ENCODE measurements at places on chromosomes 4 and X. TPM values are rescaled to one million over a fixed set of nuclear protein-coding genes. Genes with fewer than 3 reads are reported as not detected.

GRCh38 chr4:3349116-3349515, 56.3 kb downstream of the RGS12 start:
- H3K27ac ChIP-seq: no peak overlapping the region
- no peak for DNase-seq
- H3K36me3 ChIP-seq: no peaks in the 10 kb centered on the region
- no peaks in the 10 kb centered on the region for H3K4me1 ChIP-seq

- no peak overlapping the region for H3K27ac ChIP-seq
- no peaks in the 10 kb centered on the region for H3K27me3 ChIP-seq
- no peak overlapping the region for H3K4me3 ChIP-seq
- H3K4me1 ChIP-seq: no peaks in the 10 kb centered on the region
- H3K36me3 ChIP-seq: no peaks in the 10 kb centered on the region
These were observed 154.3 kb upstream of the EDNRA start for GRCh38 chr4:147326591-147326990.

DNA sequence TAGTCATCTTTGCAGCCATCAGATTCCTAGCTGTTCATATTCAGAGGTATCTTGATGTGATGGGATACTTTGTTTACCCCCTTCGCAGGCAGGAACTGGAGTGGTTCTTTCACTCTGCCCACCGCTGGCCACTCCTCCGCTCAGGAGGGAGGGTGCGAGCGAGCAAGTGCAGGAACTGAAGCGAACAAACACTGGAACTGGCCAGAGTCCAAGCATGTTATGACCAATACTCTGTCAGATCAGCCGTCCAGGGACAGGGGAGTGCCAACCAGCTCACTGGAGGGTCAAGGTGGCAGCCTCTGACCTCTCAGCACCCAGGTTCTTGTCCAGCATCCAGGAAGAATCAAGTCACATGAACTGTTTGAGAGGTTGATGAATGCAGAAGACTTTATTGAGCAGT, 18.0 kb upstream of the MANBA start:
- DNase-seq: peak; percentile 8
- H3K36me3 ChIP-seq: no peaks in the 10 kb centered on the region
- no peaks in the 10 kb centered on the region for H3K27me3 ChIP-seq
- no peak overlapping the region for H3K27ac ChIP-seq

GRCh38 chr4:89158884-89159503, 47.7 kb downstream of the TIGD2 start:
- no peaks in the 10 kb centered on the region for H3K36me3 ChIP-seq
- no peak overlapping the region for H3K4me3 ChIP-seq
- no peaks in the 10 kb centered on the region for H3K27me3 ChIP-seq
- H3K27ac ChIP-seq: no peak overlapping the region
- no peaks in the 10 kb centered on the region for H3K4me1 ChIP-seq
- DNase-seq: peak; percentile 22

GRCh38 chr4:52982255-52982945, 120.3 kb downstream of the RASL11B start:
- no peaks in the 10 kb centered on the region for H3K27me3 ChIP-seq
- no peak overlapping the region for H3K4me3 ChIP-seq
- H3K27ac ChIP-seq: no peak overlapping the region
- no peaks in the 10 kb centered on the region for H3K36me3 ChIP-seq
- no peaks in the 10 kb centered on the region for H3K4me1 ChIP-seq

DNA sequence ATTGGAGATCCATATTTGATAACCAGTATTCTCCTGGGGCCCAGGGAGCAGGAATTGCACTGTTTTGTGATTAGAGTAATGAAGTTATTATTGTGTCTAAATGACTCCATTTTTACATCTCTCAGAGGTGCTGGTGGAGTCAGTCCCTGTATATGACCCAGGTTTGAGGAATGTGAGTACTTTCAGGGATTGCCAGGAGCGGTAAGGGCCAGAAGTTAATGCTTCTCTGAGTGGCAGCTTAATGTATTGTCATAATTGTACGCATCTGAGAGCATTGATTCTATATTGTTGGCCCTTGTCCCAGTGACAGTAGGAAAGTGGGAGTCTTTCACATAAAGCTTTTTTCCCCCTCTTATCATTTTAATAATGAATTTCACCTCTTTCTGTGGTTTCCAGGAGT, 146.2 kb downstream of the GATB start:
- H3K27me3 ChIP-seq: no peaks in the 10 kb centered on the region
- H3K36me3 ChIP-seq: no peaks in the 10 kb centered on the region
- no peak overlapping the region for H3K27ac ChIP-seq
- no peak overlapping the region for H3K4me3 ChIP-seq

- no peaks in the 10 kb centered on the region for H3K27me3 ChIP-seq
- no peak for DNase-seq
- no peak overlapping the region for H3K27ac ChIP-seq
- H3K36me3 ChIP-seq: no peaks in the 10 kb centered on the region
These were observed 260.5 kb upstream of the DDX53 start for GRCh38 chrX:22739276-22739675.

- H3K36me3 ChIP-seq: no peaks in the 10 kb centered on the region
- no peak overlapping the region for H3K27ac ChIP-seq
- no peaks in the 10 kb centered on the region for H3K4me1 ChIP-seq
- H3K27me3 ChIP-seq: no peaks in the 10 kb centered on the region
- no peak overlapping the region for H3K4me3 ChIP-seq
- peak; percentile 21 for DNase-seq
These were observed 23.5 kb upstream of the PAPSS1 start for GRCh38 chr4:107743532-107743931.

DNA sequence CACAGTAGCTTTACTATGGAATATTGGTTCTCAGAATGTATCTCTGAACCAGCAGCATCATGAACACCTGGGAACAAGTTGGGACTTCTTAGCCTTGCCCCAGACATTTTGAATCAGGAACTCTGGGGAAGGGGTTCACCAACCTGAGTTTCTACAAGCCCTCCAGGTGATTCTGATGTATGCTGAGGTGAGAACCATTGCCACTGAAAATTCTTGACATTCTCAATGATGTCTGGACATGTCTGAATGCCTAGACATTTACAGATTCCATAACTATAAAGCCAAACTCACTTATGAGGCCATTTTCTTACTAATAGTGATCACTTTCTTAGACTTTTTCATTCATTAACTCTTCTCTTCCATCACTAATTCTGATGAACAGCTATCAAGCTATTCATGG, 389.4 kb upstream of the FTHL17 start:
- no peak overlapping the region for H3K4me3 ChIP-seq
- H3K4me1 ChIP-seq: no peaks in the 10 kb centered on the region
- DNase-seq: no peak
- no peaks in the 10 kb centered on the region for H3K36me3 ChIP-seq
- no peak overlapping the region for H3K27ac ChIP-seq

- no peak for DNase-seq
- H3K36me3 ChIP-seq: no peaks in the 10 kb centered on the region
- no peak overlapping the region for H3K27ac ChIP-seq
- no peak overlapping the region for H3K4me3 ChIP-seq
These were observed 82.1 kb downstream of the ALPK1 start for GRCh38 chr4:112379306-112379705.

DNA sequence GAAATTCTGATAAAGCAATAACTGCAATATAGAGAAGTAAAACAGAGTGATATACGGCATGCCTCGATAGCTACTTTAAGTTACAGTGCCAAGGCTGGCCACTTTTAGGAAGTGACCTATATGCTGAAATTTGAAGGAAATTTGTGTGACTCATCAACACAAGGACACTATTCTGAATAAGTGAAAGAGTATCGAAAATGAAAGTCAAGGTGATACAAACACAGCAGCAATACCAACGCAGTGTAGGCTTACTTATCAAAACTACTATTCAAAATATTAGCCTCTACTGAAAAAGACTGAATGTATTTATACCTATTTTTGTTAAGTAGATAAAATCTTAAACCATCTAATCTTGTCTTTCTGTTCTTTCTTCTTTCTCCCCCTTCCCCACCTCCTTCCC, 459.9 kb upstream of the GNPDA2 start:
- H3K4me3 ChIP-seq: no peak overlapping the region
- no peaks in the 10 kb centered on the region for H3K36me3 ChIP-seq
- no peaks in the 10 kb centered on the region for H3K4me1 ChIP-seq
- no peaks in the 10 kb centered on the region for H3K27me3 ChIP-seq

MAGEA12 gene
- 76.2 TPM for total RNA-seq

AASDH gene
- 9.3 TPM for total RNA-seq

GRCh38 chr4:7361280-7361895, 73.3 kb downstream of the PSAPL1 start:
- no peak overlapping the region for H3K4me3 ChIP-seq
- no peaks in the 10 kb centered on the region for H3K36me3 ChIP-seq
- H3K27ac ChIP-seq: no peak overlapping the region
- no peaks in the 10 kb centered on the region for H3K4me1 ChIP-seq

DNA sequence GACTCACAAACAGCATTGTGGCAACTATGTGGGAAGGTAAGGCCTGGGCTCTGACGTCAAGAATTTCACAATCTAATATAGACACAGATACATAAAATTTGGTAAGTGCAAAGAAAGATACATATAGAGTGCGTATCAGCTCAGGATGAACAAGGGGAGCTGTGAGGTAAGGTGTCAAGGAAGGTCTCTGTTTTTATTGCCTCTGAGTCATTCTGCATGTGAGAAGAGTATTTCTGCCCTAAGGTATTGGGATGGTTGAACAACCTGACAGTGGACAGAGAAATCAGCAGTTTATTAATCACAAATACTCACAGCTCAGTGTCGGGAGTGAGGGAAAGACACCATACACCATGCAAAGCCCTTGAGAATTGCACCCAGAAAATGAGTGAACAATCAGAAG, 89.8 kb downstream of the COMMD8 start:
- H3K4me3 ChIP-seq: no peak overlapping the region
- H3K27ac ChIP-seq: no peak overlapping the region
- DNase-seq: no peak
- H3K4me1 ChIP-seq: peaks cover 7% of the 10 kb centered on the region
- no peaks in the 10 kb centered on the region for H3K27me3 ChIP-seq

DNA sequence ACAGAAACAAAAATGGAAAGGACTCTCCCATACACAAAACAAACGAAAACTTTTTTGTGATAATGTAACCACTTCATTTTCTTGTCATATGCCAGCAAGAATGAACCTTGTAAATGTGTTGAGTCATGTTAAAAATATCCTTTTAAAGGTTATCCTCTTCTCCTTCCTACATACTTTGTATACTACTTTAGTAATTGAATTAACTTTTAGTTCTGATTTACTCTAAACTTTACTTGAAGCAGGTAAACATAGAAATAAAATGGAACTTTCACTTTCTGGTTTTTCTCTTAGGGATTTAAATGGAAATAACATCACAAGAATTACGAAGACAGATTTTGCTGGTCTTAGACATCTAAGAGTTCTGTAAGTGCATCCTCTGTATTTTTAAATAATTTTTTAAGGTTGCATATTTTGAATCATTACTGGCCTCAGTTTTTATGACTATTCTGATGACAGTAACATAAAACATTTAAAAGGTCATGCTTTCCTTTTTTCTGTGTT, 4.7 kb downstream of the SLIT2 start:
- H3K36me3 ChIP-seq: no peaks in the 10 kb centered on the region
- no peak for DNase-seq
- peaks cover 7% of the 10 kb centered on the region for H3K4me1 ChIP-seq

SORBS2 gene
- 1.1 TPM for total RNA-seq

DNA sequence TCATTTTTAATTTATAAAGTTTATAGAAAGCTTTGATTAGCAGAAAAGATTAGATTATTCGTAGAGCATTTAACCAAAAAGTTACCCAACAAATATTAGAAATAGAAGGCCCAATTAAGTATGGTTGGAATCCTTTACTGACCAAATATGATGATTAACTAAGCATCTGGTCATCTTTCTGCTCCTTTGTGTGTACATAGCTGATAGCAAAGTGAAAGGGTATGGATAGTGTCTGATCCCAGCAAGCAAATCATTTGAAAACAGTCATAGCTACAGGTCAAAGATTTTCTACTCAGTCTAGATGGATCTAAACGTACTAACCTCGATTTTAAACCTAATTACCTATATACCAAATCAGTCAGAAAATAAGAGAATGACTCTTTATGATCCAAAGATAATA, 7.3 kb upstream of the MAB21L2 start:
- H3K4me3 ChIP-seq: no peak overlapping the region
- H3K36me3 ChIP-seq: peaks cover 4% of the 10 kb centered on the region
- DNase-seq: no peak
- H3K27me3 ChIP-seq: no peaks in the 10 kb centered on the region
- H3K27ac ChIP-seq: peak overlapping the region; percentile 91
- H3K4me1 ChIP-seq: peaks cover 51% of the 10 kb centered on the region

HSFX4 gene
- total RNA-seq: not detected

DNA sequence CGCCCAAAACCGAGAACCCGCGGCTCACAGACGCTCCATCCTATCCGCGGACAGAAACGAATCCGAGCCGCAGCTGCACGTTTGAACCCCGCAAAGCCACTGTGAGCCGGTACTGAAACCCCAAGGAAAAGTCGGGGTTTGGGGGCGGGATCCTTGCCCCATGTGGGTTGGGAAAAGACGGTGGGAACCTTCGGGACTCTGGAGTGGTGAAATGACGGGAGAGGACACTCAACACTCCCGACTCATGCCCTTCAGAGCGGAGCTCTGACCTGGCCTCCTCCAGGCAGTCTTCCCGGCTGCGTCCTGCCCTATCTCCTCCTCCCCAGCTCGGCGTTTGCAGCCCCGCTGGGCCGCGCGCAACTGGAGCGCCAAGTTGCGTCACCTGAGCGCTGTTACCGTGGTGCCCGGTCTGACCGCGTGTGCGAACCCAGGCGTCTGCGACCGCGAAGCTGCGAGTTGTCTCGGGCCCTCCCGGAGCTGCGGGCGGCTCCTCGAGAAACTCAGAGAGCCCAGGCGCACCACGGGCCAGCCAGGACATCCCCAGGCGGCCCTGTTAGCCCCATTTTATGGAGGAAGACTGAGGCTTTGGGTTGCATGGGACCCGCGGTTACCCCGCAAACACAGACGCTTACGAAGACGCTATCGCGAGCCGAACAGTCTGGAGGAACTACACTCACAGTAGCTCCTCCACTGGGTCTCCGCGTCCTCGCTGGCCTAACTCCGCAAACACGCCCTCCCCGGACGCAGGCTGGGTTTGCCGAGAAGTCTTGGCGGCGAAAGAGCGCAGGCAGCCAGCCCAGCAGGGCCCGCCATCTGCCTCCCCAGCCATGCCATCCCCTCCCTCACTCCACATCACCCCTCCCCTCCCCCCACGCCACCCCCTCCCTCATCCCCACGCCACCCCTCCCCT, 20.3 kb upstream of the HMX1 start:
- DNase-seq: no peak
- H3K36me3 ChIP-seq: no peaks in the 10 kb centered on the region
- no peak overlapping the region for H3K27ac ChIP-seq
- no peaks in the 10 kb centered on the region for H3K27me3 ChIP-seq
- H3K4me3 ChIP-seq: no peak overlapping the region

DNA sequence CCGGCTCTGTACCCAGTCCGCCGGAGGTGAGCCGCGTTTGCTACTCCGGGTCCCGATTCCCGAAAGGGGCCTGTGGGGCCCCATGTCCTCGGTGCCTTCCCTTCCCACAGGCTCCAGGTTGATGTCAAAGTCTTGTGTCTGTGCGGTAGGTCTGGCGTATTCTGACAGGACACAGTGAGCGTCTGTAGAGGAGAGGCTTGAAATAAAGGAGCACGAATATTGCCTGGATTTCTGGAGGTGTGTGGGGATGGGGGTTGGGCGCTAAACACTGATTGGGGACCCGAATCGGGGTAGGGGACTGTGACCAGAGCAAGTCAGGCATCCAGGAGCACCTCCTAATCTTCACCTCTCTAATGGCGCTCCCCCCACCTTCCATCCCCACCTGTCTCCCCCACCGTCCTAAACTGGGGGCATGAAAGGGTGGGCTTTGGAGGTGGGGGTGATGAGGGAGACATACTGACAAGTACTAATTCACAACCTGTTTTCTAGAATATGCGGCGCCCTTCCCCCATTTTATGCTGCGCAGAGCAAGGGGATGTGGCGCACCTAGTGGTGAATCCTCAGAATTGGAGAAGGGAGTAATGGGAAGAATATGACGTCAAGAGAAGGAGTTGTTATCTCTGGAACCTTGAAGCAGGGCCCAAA, 855 bp downstream of the GPRASP2 start:
- peak overlapping the region; percentile 51 for H3K4me3 ChIP-seq
- peaks cover 3% of the 10 kb centered on the region for H3K4me1 ChIP-seq
- H3K36me3 ChIP-seq: no peaks in the 10 kb centered on the region
- DNase-seq: peak; percentile 39

All from K562 (cell line).